D721Med (cell line): ENCODE measurements at places on chromosomes 4 and X.

GRCh38 chr4:182809417-182810102, 107.6 kb downstream of the DCTD start:
- no peak for DNase-seq

GRCh38 chr4:45410701-45411210, 684.4 kb upstream of the GNPDA2 start:
- no peak for DNase-seq

DNA sequence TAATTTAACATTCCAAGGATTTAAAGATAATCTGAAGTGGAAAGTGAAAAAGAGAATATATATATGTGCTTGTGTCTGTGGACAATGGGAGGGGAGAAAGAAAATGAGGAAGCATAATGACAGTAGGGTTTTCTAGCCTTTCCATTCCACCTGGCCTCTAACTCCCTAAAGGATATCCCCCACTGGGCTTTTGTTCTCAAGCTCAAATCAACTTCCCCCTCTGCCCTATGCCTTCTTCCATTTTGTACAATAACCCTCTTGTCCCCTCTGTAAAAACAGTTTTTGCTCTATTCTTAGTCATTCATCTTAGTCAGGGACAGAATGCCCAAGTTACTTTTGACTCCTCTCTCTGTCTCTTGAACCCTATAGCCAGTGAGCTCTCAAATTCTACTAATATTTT, 23.6 kb downstream of the ANTXR2 start:
- DNase-seq: no peak

- no peak for DNase-seq
Observed at GRCh38 chrX:67721321-67721720, 177.5 kb downstream of the AR start.

- DNase-seq: no peak
Observed at GRCh38 chr4:1633993-1634392, 50.1 kb downstream of the FAM53A start.

- no peak for DNase-seq
Observed at GRCh38 chr4:156475322-156475721, 496.3 kb downstream of the PDGFC start.

GRCh38 chr4:105679186-105679585, 29.3 kb downstream of the INTS12 start:
- DNase-seq: no peak

- no peak for DNase-seq
Observed at GRCh38 chrX:150405006-150405405, 41.9 kb downstream of the MAMLD1 start.

- DNase-seq: no peak
Observed at GRCh38 chr4:122827879-122828601, 1.4 kb downstream of the FGF2 start.

DNA sequence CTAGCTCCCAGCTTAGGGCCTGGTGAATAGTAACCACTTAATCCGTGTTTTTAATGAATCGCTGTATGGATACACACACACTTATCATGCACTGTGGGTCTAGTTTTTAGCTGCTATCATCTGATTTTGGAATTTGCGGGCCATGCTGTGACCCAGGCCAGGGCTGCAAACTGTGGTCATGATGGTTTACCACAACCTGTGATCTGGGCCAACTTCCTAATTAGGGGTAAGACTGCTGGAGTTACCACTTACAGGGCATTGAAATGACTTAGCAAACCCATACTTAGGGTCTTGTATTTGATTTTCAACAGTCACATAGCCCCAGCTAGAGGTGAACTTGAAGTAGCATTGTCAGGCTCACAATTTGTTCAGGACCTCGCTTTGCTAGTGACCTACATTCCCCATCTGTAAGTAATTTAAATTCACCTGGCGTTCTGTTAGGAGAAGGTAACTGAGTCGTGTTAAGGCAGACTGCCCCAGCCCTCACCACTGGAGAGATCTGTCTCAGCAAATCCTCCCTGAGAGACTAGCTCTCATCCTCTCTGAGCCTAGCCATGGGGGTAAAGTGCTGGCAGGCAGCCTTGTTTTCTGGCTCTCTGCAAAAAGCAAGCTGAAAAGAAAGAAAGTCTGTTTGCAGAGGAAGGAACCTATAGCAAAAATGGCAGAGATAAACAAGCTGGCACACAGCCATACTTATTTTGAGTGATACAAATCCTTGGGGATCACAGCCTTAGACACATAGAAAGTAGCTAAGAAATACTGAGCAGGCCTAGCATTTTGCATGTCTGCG, 33.8 kb upstream of the EGFL6 start:
- DNase-seq: no peak

DNA sequence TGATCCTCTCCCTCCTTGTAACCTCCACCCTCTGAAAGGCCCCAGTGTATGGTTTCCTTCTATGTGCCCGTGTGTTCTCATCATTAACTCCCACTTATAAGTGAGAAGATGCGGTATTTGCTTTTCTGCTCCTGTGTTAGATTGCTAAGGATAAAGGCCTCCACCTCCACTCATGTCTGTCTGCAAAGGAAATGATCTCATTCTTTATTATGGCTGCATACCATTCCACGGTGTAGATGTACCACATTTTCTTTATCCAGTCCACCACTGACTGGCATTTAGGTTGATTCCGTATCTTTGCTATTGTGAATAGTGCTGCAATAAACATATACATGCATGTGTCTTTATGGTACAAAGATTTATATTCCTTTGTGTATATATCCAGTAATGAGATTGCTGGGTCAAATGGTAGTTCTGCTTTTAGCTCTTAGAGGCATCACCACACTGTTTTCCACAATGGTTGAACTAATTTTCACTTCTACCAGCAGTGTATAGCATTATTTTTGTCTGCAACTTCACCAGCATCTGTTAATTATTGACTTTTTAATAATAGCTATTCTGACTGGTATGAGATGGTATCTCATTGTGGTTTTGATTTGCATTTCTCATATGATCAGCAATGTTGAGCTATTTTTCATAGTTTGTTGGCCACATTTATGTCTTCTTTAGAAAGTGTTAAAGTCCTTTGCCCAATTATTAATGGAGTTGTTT, 1030.9 kb downstream of the FSTL5 start:
- no peak for DNase-seq
